Right kidney (tissue), 9 donors: ENCODE measurements at places on chromosomes 6 and 20.

DNA sequence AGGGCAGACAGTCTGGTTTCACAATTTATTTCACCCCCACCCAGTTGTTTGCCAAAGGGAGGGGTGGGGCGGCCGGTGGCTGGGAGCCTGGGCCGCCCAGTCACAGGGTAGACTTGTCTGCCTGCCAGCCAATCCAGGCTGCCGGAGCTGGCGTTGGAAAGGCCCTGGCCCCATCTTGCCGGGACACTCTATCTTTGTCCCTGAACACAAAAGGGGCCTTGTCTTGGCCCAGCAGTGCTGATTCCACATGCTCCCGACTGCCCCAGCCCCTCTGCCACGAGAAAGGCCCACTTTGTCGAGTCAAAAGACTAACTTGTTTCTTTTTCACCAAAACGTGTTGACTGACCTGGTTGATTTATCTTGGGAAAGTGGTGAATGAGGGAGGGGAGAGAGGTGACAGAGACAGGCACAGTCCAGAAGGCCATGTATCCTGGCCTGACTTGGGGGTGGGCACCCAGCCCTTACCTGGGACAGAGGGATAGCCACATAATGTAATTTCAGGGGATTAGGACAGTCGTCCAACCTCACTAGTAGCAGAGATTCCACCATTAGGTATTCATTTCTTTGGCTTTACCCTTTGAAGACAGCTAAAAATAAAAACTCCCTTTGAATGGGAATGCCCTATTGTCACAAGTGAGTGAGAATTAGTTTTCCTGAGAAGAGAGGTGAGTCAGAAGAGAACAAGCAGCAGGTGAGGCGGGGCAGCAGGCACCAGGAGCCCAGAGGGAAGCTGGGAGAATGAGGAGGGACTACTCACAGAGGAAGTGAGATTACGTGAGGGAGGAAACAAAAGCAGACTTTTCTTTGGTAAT lies 67.0 kb upstream of the SIRPA start:
- DNase-seq, result no peak

DNA sequence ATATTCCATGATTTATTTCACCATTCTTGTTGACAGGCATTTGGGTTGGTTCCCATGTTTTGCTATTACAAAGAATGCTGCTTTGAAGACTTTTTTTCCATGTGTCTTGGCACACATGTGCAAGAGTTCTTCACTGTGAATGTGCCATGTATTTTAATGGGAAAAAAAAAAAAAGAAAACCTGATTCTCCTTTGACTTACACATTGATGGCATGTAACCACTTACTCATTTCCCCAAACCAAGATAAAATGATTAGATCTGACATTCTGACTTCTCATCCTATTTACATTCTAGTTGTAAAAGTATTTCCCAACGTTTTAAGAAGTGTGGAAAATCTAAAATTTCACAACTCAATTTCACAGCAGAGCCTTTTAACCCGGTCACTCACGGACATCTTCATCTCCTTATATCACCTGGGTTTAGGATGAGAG lies 4.4 kb downstream of the CAP2 start:
- no peak for DNase-seq

DNA sequence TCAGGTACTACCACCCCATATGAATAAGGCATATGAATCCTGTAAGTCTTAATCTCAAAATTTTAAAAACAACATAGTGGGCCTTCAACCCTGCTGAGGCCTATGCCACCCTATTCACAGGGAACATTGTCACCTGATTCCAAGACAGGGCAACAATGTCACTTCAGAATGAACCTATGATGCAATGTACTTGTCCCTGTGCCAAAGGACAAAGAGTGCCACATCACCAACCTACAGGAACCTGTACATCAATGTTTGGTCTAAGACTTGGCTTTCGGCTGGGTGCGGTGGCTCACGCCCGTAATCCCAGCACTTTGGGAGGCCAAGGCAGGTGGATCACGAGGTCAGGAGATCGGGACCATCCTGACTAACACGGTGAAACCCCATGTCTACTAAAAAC lies 318.5 kb upstream of the JARID2 start:
- DNase-seq, result no peak

DNA sequence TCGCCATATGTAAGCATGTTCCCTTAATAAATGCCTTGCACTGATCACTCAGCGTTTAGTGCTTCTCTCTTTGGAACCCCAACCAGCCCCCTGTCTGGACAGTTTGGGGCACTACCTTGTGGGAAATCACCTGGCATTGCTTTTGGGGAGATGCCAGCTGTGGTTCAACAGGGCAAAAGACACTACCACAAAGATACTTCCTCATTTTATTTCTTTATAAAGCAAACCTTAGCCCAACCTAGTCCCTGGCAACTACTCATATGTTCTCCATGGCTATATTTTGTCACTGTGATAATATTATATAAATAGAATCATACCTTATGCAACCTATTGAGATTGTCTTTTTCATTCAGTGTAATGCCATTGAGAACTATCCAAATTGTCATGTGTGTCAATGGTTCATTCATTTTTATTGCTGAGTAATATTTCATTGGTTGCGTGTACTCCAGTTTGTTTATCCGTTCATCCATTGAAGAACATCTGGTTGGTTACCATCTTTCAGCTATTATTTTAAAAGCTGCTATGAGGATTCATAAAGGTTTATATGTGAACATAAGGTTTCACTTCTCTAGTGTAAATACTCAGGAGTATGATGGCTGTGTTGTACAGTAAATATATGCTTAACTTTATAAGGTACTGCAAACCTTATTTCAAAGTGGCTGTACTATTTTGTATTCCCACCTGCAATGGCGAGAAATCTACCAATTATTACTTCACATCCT lies 114.8 kb downstream of the MOXD1 start:
- no peak for DNase-seq

GRCh38 chr20:35020108-35020928 lies 64.7 kb downstream of the MYH7B start:
- no peak for DNase-seq
